Right renal pelvis (tissue), 4 donors: ENCODE measurements at places on chromosomes 13 and 19. TPM values are rescaled to one million over a fixed set of nuclear protein-coding genes. Genes with fewer than 3 reads are reported as not detected.

SULT2A1 gene
- polyA plus RNA-seq = not detected

DCT gene
- polyA plus RNA-seq = 0.39 TPM

LRRC63 gene
- polyA plus RNA-seq = 0.24 TPM

HSD11B1L gene
- 9.5 TPM for polyA plus RNA-seq

NCAN gene
- polyA plus RNA-seq = 0.14 TPM

DACH1 gene
- polyA plus RNA-seq = 123 TPM

ATP4A gene
- polyA plus RNA-seq = 0.05 TPM

RAD23A gene
- polyA plus RNA-seq = 82.5 TPM

CEACAM16 gene
- not detected for polyA plus RNA-seq

TTC9B gene
- polyA plus RNA-seq = 0.19 TPM

KIR2DL1 gene
- 0.06 TPM for polyA plus RNA-seq

CD33 gene
- polyA plus RNA-seq = 1.5 TPM

ANGPTL8 gene
- 0.52 TPM for polyA plus RNA-seq

TUBB4A gene
- polyA plus RNA-seq = 38.9 TPM

KLK4 gene
- polyA plus RNA-seq = not detected

ZNF729 gene
- 2.3 TPM for polyA plus RNA-seq

VSIG10L gene
- polyA plus RNA-seq = 4.3 TPM

CALR3 gene
- polyA plus RNA-seq = 0.37 TPM

ZNF540 gene
- 3.6 TPM for polyA plus RNA-seq

ZNF98 gene
- 1.3 TPM for polyA plus RNA-seq

OR7A5 gene
- not detected for polyA plus RNA-seq

PNMA8B gene
- polyA plus RNA-seq = 4.9 TPM

TEX30 gene
- polyA plus RNA-seq = 34.0 TPM

ZNF793 gene
- 24.7 TPM for polyA plus RNA-seq

DPF1 gene
- 2.1 TPM for polyA plus RNA-seq

RNF113B gene
- polyA plus RNA-seq = not detected

AZU1 gene
- 0.76 TPM for polyA plus RNA-seq
